Right cardiac atrium (tissue), 5 donors: ENCODE measurements at places on chromosomes 6 and 20. TPM values are rescaled to one million over a fixed set of nuclear protein-coding genes. Genes with fewer than 3 reads are reported as not detected.

KIF25 gene
- not detected for total RNA-seq

DNA sequence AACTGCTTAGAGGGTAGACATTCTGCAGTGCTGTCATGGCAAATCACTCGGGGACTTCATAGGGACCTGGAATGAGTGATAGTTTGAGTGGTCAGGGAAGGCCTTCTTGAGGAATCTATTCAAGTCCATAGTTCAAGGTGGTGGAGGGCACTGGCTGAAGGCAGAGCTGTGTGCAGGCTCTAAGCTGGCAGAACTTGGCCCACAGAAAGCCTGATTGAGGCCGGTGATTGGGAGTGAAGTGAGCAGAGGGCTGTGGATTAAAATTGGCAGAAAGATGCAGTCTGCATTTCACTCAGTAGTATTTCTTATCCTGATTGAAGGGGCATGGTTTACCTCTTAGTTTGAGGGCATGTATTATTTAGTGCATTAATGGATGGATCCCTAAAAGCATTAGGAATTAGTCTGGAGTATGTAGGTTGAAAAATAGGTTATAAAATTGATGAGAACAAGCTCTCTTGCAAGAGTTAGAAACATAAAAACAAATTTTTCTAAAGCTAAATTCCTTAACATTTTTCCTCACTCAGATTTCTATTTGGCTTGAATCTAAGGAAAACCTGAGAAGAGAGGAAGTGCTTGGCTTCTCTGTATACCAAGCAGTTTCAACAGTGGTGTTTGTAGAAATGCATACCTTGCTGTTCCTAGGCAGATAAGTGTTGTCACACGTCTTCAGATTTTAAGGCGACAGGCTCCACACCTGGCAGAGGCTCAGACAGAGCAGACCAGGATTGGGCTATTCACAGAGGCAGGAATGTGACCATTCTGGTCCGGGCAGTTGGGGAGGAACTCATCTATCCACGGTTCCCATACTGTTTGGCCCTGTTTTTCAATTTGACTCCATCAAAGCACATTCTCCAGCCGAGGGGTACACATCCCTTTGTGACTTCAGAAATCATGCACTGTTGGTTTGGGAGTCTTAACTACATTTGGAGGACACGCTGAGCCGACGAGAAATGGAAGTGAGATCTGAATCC, 45.2 kb downstream of the UTRN start:
- DNase-seq = no peak

SEL1L2 gene
- total RNA-seq = not detected

LTV1 gene
- 12.5 TPM for total RNA-seq

- no peak for DNase-seq
These were observed 565.7 kb upstream of the BTBD3 start for GRCh38 chr20:11352041-11352440.

DNA sequence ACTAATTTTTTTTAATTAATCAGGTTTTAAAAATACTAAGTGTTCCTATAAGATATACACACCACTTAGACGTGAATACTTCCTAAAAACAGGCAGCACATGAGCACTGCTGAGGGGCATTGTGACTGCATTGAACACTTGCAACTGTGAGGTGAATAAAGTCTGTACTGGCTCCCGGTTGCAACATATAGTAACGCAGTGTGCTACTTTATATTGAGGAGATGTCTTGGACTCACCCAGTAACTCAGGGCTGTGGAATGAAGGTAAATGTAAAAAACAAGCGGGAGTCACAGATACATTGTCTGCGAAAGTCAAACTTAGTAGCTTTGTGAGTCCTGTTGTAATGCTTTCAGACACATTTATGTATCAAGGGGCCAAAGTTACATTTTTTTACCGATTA, 17.0 kb upstream of the HLA-A start:
- no peak for DNase-seq

GRCh38 chr6:81933089-81933488, 180.6 kb upstream of the TENT5A start:
- no peak for DNase-seq

DNA sequence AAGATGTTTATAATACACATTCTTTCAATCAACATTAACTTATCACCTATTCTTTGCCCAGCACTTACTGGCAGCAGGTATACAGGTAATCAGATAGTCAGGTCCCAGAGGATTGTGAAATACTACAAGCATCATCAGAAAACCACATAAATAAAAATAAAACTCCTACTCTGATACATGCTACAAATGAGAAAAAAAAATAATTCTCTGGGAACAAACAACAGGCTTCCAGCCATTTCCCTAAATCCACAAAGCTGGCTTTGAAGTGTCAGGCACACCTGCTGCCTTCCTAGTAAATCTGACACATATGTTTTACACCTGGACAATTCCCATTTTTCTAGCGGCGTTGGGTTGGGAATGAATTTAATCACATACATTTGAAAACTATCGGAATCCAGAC, 384.5 kb upstream of the CDH4 start:
- DNase-seq = no peak

GRCh38 chr6:86331919-86332318, 605.4 kb upstream of the HTR1E start:
- no peak for DNase-seq

- DNase-seq = peak; percentile 74
These were observed 12.1 kb downstream of the TRIM31 start for GRCh38 chr6:30100585-30101443.

BPIFA1 gene
- total RNA-seq = not detected

GRCh38 chr20:51697096-51697826, 70.9 kb downstream of the ATP9A start:
- DNase-seq = no peak

- DNase-seq = no peak
These were observed 225.1 kb downstream of the UBE3D start for GRCh38 chr6:82840571-82840970.

DNA sequence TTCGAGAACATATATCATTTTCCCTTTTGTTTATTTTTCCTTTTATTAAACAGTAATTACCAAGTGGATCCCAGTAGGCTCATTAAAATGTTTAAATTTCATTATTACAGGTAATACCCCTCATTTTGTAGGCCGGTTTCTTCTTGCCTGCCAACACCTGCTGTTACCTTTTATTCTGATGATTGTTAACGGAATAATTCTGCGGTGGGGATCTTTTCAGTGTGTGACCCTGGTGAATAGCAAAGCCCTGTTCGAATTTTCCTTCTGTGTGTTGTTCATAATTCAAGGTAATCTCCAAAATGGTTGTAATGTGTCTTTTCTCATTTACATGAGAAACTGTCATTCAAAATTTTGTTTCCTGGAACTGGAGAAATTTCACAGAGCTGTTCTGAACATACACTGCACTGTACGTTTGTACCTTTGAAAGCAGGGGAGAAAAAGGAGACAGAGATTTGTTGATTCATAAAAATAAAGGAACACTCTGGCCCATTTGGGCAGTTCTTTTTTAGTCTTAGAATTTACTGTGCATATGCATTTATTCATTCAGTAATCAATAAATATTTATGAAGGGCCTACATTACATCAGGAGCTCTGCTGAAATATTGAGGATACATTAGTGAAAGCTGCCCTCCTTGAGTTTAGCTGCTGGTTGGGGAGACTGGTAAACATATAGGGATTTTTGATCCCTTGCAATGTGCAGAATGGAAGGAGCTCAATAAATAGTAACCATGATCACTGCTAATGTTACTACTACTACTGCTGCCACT, 502.0 kb downstream of the QKI start:
- no peak for DNase-seq

DNA sequence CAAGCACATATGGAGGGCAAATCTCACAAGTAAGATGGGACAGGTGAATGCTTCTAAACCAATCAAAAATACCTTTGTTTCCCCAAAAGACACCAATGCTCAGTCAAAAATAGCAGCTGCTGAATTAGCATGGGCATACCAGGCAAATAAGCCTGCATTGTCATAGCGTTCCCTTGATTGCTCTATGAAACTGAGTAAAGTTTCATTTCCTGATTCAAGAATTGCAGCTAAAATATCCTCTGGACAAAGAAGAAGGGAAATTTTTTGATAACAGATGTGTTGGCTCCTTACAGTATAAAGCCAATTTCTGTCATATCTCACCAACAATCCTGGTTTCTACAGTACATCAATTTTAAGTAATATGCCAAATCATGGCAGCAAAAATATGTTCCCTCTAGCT, 3.3 kb upstream of the TMEM14A start:
- DNase-seq = no peak

TXLNB gene
- total RNA-seq = 66.0 TPM

DNA sequence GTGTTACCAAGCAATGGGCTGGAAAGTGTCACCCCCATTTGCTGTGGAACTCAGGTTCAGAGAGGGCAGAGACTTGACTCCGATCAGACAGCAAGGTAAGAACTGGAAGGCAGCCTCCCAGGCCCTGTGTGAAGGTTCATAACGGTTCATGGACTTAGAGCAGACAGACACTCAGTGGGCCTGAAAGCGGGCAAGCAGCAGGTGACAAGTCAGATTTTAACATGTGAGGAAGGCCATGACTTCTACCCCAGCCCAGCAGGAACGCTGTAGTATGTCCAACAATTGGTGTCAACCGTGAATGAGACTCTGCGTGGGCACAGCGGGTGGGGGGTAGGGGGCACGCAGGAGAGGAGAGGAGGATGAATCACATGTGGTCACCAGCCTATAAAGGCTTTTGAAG, 217.6 kb upstream of the SNX9 start:
- no peak for DNase-seq
